Activated T-helper 1 cell treated with Interleukin-2 at 50 U/mL for 16 hours (primary cell): ENCODE measurements at places on chromosomes 11 and 22.

- no peak for DNase-seq
Measured at GRCh38 chr11:91761406-91762025, 463.1 kb upstream of the FAT3 start.

GRCh38 chr11:110524238-110524637 is 94.5 kb downstream of the FDX1 start:
- DNase-seq = no peak

DNA sequence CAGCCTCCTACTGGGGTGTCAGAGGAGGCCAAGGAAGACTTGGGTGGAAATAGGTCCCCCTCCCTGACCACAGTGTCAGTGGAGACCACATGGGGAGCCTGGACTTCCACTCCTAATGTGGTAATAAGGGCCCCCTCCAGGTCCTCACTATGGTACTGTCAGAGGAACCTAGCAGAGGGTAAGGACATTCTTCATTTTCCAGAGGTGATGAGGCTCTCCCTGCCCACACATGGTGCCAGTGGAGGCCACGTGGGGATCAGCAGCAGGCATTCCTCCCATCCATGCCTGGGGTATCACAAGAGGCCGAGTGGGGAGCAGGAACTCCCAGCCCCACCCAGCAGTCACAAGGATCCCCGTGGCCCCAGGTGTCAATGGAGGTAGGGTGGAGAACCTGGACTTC is 6.5 kb upstream of the CLDN5 start:
- no peak for DNase-seq

DNA sequence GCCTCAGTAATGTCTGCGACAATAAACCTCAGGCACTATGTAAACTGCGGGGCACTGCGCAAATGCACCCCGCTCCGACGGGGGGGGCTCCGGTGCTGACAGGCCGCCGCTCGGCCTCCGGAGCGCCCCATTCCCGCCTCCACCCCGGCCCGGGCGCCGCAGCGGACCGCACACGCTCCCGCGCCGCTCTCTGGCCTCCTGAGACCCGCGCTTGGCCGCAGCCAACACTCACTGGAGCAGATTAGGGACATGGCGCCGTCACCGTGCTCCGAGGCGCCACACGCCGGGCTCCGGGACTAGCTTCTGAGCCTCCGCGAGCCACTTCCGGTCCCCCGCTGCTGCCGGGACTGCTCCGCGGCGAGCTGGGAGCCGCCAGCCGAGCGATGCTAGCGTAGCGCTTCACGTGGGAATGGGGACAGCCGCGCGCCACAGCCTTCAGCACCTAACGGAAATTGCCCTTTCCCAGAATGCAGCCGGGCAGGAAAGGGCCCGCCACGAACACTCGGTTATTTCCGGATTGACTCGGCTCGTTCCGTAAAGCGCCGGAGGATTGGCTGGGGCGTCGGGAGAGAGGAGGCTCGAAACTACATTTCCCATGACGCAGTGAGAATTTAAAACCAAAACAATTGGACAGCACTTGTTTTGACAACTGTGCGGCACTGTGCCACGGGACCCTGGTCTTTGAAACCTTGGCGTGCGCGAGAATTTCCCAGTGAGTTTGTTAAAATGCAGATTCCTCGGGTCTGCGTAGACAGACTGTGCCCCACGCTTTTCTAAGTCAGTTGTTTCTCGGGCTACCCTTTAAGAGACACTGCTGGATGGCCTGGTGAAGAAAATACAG is at the start of gene PRPF19:
TSS of gene PRPF19 (minus strand) at position 454 of the 841 bp plus-strand sequence. CDS start at position 251, 203 bp downstream.
- DNase-seq = peak; percentile 97

GRCh38 chr11:69560141-69560790 is 78.8 kb downstream of the LINC01488 start:
- no peak for DNase-seq

DNA sequence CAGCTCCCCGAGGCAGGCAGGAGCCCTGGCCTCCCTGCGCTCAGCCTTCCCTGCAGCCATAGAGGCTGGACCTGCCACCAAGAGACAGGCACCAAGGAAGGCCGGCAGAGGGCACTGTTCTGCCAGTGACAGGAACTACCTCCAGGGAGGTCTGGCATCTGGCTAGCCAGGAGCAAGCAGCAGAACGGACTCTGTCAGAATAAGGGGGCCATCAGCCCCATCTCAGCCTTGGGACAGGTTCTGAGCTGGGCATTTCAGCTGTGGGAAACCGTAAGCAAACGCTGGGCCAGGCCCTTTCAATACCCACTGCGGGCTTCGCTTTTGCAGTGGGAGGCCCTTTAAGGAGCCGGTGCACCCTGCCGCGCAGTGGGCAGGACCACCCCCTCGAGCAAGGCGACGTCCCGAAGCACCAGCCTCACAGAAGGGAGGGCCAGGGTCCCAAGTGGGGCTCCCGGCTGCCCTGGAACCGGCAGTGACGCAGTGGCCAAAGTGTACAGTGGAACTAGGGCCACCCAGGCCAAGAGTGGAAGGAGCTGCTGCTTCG is 18.2 kb downstream of the IFT27 start:
- peak; percentile 50 for DNase-seq

GRCh38 chr11:76768909-76769560 is 14.1 kb upstream of the TSKU start:
- no peak for DNase-seq

DNA sequence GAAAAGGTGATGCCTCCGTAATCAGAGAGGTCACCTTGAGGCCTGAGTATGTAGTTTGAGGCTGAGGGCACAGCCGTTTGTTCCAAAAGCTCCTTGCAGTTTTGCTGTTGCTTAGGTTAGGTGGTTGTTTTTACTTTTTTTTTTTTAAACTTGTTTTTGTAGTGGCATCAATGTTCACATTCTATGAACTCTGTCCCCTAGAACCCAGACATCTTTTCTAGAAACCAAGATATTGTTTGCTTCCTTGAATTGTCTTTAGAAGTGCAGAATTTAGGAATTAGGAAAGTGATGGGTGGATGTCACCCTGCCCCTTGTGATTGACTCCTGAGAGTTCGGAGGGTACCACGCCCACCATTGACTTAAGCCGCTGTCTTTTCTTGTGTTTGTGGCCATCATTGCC is 35.7 kb upstream of the ETS1 start:
- DNase-seq = no peak
